Activated CD4-positive, alpha-beta T cell treated with anti-CD3 and anti-CD28 coated beads for 4 hours (primary cell): ENCODE measurements at places on chromosomes 3 and 15.
A peak's percentile ranks its signal among the peaks of the same experiment; 100 is the strongest.

GRCh38 chr15:81268881-81269601, 54.9 kb downstream of the STARD5 start:
- DNase-seq, result no peak

DNA sequence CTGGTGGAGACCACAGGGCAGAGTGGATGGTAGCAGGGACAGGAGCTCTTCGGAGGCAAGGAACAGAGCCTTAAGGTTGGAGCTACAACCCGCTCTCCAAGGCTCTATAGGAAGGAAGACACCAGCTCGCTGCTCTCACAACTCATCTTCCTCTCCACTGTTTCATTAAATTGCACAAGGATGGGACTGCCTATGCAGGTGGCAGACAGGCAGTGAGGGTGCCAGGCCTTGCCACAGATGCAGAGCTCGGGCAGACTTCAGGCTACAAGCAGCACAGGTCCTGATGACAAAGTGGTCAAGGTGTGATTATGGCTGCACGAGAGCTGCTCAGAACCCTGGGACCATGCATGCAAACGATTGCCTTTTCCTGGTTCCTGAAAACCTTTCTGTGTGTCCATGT, 144.6 kb downstream of the FOXP1 start:
- DNase-seq, result no peak

DNA sequence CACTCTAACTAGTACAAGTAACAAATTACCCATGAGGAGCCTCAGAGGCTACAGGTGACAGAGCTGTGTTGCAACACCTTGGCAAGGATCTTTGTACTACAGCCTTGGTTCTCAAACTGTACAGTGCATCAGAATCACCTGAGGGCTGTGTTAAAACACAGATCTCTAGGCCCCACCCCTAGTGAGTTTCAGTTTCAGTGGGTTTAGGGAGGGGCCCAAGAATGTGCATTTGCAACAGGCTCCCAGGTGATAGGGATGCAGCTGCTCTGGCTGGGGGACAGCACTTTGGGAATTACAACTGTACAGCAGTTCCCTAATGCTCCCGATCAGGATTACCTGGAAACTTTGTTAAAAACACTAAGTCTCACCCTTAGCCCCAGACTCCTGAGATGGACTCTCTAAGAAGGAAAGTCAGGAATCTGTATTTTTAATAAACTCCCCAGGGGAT, 66.1 kb upstream of the NR2F2 start:
- no peak for DNase-seq

GRCh38 chr15:70825841-70826240, 28.1 kb downstream of the LARP6 start:
- DNase-seq, result no peak

DNA sequence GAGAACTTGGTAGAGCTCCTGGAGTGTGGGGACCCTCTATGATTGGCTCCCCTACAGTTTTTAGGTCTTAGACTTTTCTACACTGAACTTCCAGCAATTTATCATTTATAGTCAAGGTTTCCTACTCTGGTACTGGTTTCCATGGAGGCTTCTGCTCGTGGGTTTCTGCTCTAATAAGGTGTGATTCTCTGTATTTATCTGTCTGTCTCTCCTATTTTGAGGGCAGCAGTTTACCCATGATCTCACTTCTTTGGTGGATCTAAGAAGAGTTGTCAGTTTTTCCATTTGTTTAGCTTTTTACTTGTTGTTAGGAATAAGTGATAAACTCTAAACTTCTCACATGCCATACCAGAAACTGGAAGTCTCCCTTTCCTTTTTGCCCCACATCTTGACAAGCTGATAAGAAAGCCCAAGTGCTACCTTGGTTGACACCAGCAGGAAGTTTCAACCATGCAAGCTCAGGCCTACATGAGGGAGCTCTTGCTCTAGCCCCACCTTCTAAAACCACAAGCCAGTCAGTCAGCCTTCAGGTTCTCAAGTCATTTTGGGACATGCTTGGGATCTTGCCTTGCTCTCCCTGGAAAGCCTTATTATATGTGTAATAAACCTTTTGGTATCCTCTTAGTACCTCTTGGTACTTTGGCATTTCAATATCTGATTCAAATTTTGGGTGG, 10.0 kb downstream of the TIMMDC1 start:
- DNase-seq, result no peak

DNA sequence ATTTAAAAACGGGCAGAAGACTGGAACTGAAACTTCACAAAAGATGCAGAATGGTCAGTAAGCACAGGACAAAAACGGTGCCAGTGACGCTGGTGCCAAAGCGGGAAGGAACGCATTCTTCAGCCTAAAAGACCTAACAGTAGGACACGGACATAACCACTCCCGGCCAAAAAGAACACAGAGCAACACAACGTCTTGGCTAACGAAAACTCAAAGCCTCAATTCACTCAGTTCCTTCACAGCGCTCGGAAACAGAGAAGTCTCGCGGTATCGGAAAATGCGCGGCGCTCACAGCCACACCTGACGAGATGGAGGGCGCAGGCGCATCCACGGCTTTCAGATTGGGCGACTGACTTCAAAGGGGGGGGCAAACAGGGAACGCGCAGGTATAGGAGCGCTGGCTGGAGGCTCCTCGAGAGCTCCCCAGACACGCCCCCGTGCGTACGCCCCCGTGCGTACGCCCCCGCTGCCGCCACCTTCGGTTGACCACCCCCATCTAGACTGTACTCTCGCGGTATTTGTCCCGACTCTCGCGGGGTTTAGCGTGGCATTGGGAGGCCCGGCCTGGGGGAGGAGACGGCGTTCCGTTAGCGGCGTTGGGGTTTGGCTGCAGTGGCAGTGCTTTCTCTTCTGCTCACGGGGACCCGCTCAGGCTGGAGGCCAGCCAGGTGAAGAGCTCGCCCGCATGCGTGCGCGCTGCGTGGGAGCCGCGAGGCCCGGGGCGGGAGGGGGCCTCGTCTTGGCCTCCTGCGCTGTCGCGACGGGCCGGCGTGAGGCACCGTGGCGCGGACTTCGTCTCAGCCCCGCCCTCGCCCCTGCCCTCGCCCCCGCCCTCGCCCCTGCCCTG, at the start of gene NKTR:
NKTR (plus strand) TSS at position 576 of the 847 bp plus-strand sequence. CDS start 321 bp downstream, outside the sequence.
- DNase-seq, result peak; percentile 100

DNA sequence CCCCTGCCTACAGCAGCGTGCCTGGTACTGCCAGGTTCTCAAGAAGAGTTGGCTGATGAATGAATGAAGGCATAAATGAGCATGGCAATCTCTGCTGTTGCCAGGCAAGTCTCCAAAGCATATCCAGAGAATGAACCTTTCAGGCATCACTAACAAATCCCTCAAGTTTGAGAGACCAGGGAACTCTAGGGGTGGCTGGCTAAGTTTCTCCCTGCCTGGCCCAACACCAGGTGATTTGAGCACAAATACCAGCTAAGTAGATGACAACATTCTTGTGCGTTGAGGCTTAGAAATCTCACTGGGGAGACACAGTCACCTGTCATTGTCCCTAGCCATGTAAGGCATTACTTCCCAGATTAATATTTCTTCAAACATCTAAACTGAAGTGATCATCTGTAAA, 81.4 kb upstream of the PTX3 start:
- no peak for DNase-seq

GRCh38 chr3:110026421-110026820, 689.1 kb upstream of the DPPA4 start:
- no peak for DNase-seq

DNA sequence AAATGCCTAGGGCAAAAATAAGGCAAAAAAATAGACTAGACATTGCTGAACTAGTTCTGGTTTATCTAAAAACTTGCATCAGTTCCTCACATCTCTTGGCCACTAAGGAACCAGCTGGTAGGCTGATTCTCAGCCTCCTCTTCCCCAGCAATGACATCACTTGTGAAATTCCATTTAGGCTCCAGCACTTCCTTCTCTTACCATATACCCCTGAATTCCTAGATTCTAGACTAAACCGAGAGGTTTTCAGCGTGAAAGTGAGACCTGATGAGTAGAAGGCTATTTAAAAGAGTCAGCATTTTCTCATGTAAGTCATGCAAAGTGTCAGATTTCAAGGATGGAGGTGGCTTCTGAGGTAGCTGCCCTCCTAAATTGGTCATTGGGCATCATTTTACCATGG, 247.1 kb upstream of the CDIN1 start:
- DNase-seq, result no peak

DNA sequence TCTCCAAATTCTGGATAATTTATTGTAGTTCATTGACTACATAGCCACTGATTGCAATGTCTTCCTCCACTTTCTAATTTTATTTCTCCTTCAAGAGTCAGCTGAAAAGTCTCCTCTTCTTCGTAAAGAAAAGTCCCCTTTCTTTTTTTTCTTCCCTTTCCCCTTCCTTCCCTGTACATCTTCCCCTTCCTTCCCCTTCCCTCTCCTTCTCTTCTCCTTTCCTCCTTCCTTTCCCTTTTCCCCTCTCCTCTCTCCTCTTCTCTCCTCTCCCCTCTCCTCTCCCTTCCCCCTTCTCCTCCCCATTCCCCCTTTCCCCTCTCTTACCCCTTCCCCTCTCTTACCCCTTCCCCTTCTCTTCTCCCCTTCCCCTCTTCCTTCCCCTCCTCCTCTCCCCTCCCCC, 8.8 kb upstream of the MGA start:
- no peak for DNase-seq

- DNase-seq, result no peak
Observed at GRCh38 chr3:106249159-106249558, 380.3 kb upstream of the CBLB start.

- no peak for DNase-seq
Observed at GRCh38 chr3:99972380-99973104, 141.8 kb downstream of the FILIP1L start.

GRCh38 chr3:138093721-138094120, 21.7 kb downstream of the DZIP1L start:
- no peak for DNase-seq

GRCh38 chr3:156743859-156744258, 69.5 kb downstream of the TIPARP start:
- no peak for DNase-seq

- DNase-seq, result no peak
Observed at GRCh38 chr3:157059181-157059580, 100.8 kb downstream of the CCNL1 start.

GRCh38 chr15:70597056-70597603, 166.2 kb downstream of the UACA start:
- no peak for DNase-seq

- DNase-seq, result no peak
Observed at GRCh38 chr3:136343873-136344555, 93.9 kb downstream of the PCCB start.
